ENCODE measurements at places on chromosomes 12 and 14.

DNA sequence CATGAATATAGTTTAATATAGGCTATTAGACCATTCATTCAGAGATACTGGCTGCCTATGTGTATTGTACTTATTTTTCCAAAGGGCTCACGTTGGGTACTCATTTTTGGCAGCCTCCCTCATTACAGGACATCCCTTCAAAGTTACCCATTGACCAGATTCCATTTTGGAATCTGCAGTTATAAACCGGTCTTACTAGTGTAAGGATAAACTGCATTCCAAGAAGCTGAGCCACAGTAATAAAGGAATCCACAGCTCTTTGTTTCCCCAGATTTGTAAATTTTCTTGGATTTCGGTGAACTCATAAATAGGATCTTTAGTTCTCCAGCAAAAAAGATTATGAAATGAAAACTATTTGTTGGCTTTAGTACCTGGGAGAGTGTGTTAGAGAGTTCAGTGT lies 18.9 kb upstream of the CFL2 start:
- DNase-seq, result no peak

GRCh38 chr14:103056322-103057027 lies 874 bp downstream of the CDC42BPB start:
- DNase-seq, result no peak

- DNase-seq, result no peak
Measured at GRCh38 chr12:52364901-52365489, 2.3 kb downstream of the KRT85 start.

- DNase-seq, result no peak
Measured at GRCh38 chr12:112294793-112295192, 87.4 kb downstream of the HECTD4 start.

DNA sequence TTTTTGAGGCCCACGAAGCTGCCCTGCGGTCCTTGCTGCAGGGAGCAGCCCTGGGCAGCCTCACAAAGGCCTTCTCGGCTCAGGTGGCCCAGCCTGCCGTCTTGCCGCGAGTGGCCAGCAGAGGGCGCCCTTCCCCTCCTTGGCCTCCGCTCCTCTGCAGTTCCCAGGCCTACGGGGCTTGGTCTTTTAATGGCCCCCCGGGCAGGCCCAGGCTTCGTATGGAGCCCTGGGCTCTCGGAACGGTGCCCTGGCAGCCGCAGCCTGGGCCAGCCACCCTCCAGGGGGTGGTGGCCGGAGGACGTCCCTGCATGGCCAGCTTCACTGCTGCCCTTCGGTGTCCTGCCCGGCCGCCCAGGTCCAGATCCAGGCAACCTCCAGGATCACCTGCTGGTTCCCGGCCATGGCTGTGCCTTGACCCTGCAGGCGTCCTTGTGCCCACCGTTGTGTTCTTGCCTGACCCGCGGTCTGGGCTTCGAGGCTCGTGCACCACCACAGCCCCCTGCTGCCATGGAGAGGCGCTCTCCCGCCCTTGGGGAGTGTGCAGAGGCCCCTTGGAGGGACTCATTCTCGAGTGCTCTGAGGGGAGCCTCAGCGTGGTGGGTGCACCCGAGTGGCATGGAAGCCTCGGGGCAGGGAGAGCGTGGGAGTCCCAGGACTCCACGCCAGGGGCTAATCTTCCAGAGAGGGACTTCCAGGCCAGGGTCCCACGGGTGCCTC lies 9.4 kb downstream of the ASPG start:
- peak; percentile 63 for DNase-seq

- no peak for DNase-seq
Measured at GRCh38 chr12:110721570-110721969, 21.1 kb downstream of the PPP1CC start.

DNA sequence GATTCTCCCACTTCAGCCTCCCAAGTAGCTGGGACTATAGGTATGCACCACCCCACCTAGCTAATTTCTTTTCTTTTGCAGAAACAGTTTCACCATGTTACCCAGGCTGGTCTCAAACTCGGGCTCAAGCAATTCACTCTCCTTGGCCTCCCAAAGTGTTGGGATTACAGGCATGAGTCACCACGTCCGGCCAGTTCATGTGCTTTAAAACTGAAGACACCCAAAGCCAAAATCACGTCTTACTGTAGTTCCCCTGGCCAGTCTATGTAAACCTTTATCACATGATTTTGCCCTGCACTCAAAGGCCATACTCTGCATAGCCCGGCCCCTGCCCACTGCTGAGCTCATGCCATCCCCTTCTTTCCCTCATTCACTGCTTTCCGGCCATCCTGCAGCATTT lies 4.5 kb downstream of the ALKBH2 start:
- DNase-seq, result no peak

- no peak for DNase-seq
Measured at GRCh38 chr12:62400135-62400534, 66.5 kb upstream of the MON2 start.

Measured in right kidney (tissue), 9 donors.